NCI-H2227 treated with DMSO at 0.1 percent for 48 hours (cell line): ENCODE measurements at places on chromosomes 3 and 15.

DNA sequence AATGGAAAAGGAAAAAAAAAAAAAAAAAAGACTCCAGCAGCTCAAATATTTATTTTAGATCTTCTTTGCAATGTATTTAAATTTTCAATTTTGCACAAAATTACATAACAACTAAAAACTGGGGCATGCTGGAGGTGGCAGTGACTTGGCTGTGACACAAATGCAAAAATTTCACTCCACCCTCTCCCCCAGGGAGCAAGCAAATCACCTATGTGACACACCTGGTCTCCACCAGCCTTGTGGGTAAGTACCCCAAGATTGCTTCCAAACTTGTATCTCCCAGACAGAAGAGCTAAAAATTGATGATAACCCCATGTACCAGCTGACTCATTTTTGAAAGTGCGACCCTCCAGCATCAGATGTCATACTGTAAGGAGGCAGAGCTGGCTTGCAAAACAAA, 32.0 kb downstream of the UBE3A start:
- no peak for DNase-seq

DNA sequence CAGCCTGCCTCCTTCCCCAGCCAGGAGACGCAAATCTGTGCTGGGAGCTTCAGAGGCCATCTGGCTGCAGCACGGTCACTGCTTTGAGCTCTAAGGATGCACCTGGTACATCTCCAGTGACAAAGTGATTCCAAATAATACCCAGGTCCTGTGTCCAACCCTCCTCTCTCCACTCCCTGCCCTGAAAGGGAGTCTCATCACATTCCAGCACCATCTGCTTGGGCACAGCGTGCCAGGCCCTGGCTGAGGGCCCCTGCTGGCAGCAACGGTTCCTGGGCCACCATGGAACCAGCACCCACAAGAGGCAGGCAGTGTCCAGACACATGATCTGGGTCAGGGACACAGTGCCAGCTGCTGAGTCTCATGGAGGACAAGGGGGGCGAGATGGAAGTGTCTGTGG, 81.3 kb downstream of the MTHFS start:
- DNase-seq: no peak

GRCh38 chr15:90463381-90463780, 66.3 kb upstream of the CRTC3 start:
- DNase-seq: no peak

GRCh38 chr3:168121184-168122017, 25.7 kb upstream of the GOLIM4 start:
- no peak for DNase-seq

DNA sequence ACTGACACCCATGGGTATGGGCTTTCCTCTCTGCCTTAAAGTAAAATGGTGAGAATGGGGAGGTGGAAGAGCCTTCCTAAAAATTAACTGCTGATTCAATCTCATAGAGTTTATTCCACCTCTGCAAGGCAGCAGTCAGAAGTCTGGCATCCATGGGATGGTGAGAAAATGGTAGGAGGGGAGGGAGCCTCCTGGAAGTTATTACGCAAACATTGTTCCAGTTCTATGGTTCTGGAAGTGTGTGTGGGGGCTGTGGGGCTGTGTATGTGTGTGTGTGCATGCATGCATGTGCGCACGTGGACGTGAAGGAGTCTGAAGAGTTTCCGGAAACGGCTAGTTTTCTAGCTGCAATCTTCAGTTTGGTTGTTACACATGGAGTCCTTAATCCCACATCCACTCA, 177.6 kb downstream of the KCNAB1 start:
- DNase-seq: no peak
